ENCODE measurements at places on chromosomes 12 and 14. TPM values are rescaled to one million over a fixed set of nuclear protein-coding genes. Genes with fewer than 3 reads are reported as not detected.

Gene HIP1R
- 83.6 TPM for total RNA-seq

Gene TRAFD1
- total RNA-seq = 33.9 TPM

Gene USP44
- total RNA-seq = not detected

Gene KIF21A
- 21.7 TPM for total RNA-seq

Gene ALDH6A1
- 5.0 TPM for total RNA-seq

Gene PTHLH
- total RNA-seq = 414 TPM

Gene SMIM10L1
- total RNA-seq = 9.7 TPM

Gene DPPA3
- total RNA-seq = not detected

Gene FAM181A
- not detected for total RNA-seq

Gene SMOC1
- total RNA-seq = not detected

Gene ACVRL1
- 0.40 TPM for total RNA-seq

Gene KRT6C
- not detected for total RNA-seq
